ENCODE measurements at places on chromosomes 1 and 21. TPM values are rescaled to one million over a fixed set of nuclear protein-coding genes. Genes with fewer than 3 reads are reported as not detected.

DNA sequence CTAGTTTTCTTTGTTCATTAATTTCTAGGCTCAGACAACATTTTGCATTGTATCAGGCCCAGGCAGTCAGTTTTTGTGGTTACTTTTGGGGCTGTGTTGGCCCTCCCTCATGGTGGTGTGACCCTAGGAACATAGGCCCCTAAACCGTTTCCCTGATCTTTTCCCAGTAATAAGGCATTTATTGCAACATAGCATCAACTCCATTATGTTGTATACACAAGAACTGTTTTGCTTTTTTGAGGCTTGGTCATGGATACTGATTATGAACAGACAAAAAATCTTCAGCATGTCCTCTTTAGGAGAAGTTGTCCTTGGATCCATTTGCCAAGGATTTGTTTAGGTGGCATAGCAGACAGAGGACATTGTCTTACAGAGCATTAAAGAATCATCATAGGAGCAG is 10.3 kb downstream of the B3GALT2 start:
- no peak overlapping the region for H3K4me3 ChIP-seq
- DNase-seq = no peak
- H3K4me1 ChIP-seq = no peaks in the 10 kb centered on the region
- no peak overlapping the region for H3K27ac ChIP-seq

- no peak overlapping the region for H3K4me3 ChIP-seq
- no peaks in the 10 kb centered on the region for H3K27me3 ChIP-seq
- no peak for DNase-seq
- peaks cover 8% of the 10 kb centered on the region for H3K4me1 ChIP-seq
- H3K36me3 ChIP-seq = peaks cover 57% of the 10 kb centered on the region
These were observed 22.4 kb downstream of the TAF5L start for GRCh38 chr1:229603371-229604005.

PROK1 gene
- total RNA-seq = not detected

DNA sequence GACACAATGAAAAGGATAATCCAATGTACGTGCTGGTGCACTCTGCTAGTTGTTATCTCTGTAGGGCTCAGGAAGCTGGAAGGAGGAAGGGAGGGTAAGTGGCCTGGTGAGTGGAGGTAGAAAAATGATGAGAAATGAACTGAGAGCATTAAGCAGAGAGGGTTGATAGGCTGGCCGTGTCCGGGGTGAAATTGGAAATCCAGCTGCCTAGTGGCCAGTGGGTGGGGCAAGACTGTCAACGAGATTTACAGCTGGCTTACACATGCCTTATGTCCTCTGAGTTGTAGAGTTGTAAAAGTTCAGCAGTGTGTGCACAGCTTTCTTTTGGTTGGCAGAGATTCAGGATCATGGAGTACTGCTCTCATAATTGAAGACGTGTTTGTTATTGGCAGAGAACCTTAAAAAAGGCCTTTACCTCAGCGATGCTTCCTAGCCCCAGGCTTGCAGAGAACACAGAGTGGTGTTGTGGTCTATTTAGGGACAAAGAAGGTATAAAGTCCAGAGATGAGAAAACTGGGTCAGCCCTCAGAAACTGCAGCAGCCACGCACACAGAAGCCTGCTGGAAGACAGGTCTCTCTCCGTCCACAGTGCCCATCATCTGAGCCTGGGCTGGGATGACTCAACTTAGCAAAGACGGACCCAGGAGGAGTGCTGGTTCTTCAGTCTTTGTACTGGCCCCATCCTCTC is 132.4 kb downstream of the EDEM3 start:
- no peaks in the 10 kb centered on the region for H3K27me3 ChIP-seq
- H3K4me1 ChIP-seq = no peaks in the 10 kb centered on the region
- H3K36me3 ChIP-seq = no peaks in the 10 kb centered on the region
- no peak for DNase-seq
- no peak overlapping the region for H3K27ac ChIP-seq

SPATA45 gene
- total RNA-seq = 0.45 TPM

- H3K27me3 ChIP-seq = no peaks in the 10 kb centered on the region
- H3K27ac ChIP-seq = peak overlapping the region; percentile 60
- H3K4me3 ChIP-seq = no peak overlapping the region
- DNase-seq = no peak
These were observed 5.7 kb upstream of the CPLANE2 start for GRCh38 chr1:16242556-16243214.
